ENCODE measurements at places on chromosomes 1 and 21.

- DNase-seq: peak; percentile 56
Measured at GRCh38 chr21:41585199-41585994, 77.4 kb upstream of the TMPRSS2 start.

DNA sequence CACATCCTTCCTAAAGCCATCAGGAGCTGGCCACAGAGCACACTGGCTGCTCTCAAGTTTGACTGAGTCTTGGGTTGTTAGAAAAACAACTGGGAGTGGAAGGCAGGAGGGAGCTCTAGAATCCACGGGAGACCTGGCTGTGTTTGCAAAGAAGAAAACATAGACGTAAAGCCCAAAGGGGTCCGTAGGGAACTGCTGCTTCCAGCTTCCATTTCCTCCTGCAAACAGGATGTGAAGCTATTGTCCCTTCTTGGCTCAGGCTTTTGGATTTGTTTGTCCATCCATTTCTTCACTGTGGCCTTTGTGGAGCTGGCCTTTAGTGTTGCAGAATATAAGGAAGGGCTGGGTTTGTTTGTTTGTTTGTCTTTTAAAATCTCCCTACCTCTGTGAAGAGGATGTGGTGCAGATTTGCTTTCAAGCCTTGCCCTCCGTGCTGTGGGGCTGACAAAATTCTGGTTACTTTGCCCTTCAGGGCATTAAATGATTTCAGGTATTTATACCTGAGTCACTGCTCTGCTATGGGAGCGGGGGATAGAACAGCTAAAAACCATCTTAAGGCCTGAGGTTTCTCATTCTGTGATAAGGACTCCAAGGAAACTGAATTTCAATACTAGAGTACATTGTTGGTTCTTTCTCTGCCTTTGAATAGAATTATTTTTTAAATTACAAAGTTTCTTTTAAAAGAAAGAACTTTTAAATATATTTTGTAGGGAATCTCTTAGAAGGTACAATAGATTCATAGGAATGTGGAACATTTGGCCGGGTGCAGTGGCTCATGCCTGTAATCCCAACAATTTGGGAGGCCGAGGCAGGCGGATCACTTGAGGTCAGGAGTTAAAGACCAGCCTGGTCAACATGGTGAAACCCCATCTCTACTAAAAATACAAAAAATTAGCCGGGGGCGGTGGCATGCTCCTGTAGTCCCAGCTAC is 74.3 kb downstream of the MPZL1 start:
- no peak for DNase-seq

GRCh38 chr1:111535256-111536191 is 32.1 kb upstream of the ADORA3 start:
- DNase-seq: no peak

DNA sequence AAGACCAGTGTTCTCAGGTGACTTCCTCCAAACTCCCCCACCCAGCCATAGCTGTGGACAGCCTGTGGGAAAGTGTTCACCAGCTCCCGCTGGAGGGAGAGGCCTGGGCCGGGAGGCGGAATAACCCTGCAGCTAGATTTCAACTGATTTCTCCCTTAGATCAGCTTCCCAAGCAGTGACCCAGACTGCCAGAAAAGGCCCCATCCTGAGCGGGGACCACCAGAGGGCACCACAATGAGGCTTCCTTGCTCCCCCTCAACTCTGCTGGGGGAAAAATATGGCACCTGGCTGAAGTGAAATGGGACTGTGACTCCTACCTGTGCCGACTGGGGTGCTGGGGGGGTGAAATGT is 50.8 kb downstream of the RHBG start:
- DNase-seq: no peak

- no peak for DNase-seq
Measured at GRCh38 chr1:15157524-15158399, 4.2 kb downstream of the TMEM51 start.

DNA sequence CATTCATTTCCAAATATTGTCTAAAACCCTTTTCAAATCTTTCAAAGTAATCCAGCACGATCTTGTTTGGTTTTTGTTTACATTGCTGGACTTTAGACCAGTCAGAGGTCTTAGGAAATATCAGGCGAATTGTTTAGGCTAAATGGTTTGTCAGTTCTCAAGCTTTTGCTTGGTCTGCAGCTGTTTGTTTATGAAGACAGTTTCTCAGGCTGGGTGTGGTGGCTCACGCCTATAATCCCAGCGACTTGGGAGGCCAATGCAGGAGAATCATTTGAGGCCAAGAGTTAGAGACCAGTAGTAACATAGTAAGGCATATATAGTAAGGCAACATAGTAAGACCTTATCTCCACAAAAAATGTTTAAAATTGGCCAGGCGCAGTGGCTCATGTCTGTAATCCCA is 77.5 kb downstream of the DNTTIP2 start:
- DNase-seq: no peak

GRCh38 chr21:19013916-19014315 is 610.3 kb upstream of the TMPRSS15 start:
- DNase-seq: no peak

DNA sequence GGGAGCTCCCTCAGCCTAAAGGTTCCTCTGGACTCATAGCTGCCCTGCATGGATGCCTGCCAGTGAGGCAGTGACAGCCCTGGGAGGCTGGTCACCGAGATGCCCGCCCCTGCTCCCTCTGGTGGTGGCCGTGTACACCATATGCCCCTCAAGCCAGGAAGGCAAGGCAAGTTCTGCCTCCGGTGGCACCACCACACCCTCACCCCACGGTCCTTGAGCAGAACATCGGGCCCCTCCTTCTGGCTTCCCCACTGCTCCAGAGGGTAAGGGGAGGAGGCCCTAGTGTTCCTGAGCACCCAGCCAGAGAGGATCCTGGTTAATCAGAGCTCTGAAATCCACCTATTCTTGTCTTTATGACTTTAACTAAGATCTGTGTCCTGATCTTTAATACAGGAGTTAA is 1.5 kb upstream of the S100A14 start:
- peak; percentile 91 for DNase-seq

DNA sequence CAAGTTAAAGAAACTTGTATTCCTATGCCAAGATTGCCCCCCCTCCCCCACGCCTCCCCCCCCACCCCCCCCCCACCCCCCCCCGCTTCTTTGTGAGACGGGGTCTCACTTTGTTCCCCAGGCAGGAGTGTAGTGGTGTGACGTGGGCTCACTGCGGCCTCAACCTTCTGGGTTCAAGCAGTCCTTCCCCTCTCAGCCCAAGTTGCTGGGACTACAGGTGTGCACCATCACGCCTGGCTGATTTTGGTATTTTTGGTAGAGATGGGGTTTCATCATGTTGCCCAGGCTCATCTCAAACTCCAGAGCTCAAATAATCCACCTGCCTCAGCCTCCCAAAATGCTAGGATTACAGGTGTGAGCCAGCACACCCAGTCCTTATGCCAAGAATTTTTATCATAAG is 136.6 kb downstream of the POU2F1 start:
- no peak for DNase-seq

GRCh38 chr1:227841096-227841495 is 25.6 kb downstream of the PRSS38 start:
- DNase-seq: no peak

DNA sequence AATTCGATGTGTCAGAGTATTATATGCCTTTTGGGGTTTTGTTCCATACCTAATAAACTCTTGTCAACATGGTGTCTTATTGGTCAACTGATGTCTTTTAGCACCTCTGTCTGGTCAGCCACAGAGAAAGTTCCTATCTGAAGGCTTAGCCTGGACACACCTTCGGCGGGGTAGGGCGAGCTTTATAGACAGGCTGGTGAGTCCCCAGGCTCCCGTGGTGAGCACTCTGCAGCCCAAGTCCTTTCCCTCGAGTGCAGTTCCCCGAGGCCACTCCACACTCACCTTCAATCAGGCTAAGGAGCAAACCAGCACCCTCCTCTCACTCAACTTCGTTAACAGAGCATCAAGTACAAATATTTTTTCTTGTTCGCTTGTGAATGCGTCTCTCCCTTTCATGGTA is 133.9 kb downstream of the ATG4C start:
- no peak for DNase-seq

- DNase-seq: peak; percentile 62
Measured at GRCh38 chr1:25641931-25642573, 25.5 kb downstream of the MAN1C1 start.

DNA sequence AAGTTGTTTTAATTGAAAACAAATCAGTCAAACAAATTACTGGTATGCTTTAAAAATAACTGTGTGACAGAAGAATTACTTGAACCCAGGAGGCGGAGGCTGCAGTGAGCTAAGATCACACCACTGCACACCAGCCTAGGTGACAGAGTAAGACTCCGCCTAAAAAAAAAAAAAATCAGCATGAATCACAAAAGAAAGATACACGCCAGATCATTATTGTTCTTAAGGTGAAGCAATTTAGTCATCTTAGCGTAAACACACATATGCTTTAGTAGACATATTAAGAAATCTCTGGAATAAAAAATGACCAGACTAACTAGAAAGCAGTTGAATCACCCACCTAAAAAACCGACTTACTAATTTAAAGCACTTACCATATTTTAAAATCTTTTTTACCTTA is 20.2 kb downstream of the RERE start:
- DNase-seq: no peak

Measured in coronary artery (tissue), 2 donors.